ENCODE measurements at places on chromosomes 12 and 14.
A peak's percentile ranks its signal among the peaks of the same experiment; 100 is the strongest.

DNA sequence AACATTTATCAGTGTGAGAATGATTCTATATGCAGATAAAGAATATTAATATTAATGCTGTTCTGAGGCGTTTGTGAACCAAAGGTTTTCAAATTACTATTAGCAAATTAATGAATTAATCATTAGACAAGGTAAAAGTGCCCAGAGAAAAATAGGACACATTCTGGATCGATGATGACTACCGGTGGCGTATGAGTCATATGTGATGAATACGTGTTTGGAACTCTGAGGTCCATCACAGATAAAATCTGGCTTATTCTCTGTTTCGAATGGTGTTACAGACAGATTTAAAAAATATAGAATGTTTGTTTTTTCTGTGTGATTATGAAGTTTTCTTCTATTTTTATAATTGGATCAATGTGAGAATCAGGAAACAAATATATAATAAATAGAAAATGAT lies 79.2 kb upstream of the RTL1 start:
- DNase-seq = no peak

DNA sequence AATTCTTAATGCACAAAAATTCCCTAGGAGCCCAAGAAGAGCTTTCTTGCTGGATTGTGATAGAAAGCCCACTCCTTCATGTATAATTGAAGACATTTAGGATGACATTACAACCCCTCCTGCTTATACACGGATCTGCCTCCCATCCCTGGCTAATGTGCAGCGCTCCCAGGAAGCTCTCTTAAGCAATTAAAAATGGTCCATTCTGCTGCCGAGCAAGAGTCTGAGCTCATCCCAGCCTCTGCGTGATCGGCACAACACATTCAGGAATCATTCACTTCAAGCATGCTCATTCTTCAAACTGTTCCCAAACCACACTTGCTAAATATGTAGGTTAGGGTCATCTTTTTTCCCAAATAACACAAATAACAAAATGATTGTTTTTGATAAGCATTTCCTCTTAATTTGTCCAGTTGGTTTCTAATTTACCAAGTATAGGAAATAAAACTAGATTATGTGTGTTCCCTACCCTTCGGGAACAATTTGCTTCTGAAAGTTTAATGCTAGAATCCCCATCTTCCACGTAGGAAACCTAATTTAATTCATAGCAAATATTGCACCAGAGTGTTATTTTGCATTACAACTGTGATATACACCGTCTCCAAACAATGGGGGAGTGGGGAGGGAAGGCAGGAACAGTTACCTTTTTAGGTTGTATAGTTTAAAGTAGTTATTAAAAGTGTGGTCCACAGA lies 17.3 kb upstream of the TMEM233 start:
- DNase-seq = no peak

- no peak for DNase-seq
Observed at GRCh38 chr14:39641224-39641623, 209.0 kb upstream of the FBXO33 start.

DNA sequence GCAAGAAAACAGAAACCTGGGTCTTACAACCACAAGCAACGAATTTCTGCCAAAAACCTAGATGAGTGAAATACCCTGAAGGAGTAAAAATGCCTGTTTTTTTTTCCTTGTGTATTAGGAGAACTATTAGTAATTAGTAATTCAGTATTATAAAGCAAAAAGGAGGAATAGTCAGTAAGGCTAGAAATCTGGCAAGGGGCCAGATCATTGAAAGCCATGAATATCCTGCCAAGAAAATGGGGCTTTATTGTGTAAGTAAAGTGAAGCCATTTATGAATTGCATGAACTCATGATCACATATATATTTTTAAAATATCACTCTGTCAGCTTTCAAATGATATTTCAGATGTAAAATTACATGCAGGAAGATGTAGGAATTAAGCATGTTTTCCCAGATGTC lies 57.9 kb downstream of the TXNDC16 start:
- no peak for DNase-seq

GRCh38 chr12:112352921-112353320 lies 29.3 kb downstream of the HECTD4 start:
- DNase-seq = no peak

DNA sequence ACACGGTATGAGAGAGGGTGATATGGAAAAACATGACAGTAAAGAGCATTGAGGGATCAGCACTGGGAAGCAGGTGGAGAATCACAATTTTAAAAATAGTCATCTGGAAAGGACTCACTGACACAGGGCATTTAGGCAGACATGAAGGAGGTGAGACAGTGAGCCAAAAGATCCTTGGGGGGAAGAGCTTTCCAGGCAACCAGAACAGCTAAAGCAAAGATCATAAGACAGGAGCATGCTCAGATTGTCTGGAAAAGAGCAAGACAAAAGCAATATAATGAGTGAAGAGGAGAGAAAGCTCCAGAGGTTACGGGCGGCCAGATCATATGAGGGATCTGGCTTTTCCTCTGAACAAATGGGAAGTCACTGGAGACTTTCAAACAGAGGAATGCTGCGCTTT lies 63.9 kb downstream of the DENND5B start:
- no peak for DNase-seq

- DNase-seq = no peak
Observed at GRCh38 chr12:131573631-131574394, 137.1 kb upstream of the SFSWAP start.

DNA sequence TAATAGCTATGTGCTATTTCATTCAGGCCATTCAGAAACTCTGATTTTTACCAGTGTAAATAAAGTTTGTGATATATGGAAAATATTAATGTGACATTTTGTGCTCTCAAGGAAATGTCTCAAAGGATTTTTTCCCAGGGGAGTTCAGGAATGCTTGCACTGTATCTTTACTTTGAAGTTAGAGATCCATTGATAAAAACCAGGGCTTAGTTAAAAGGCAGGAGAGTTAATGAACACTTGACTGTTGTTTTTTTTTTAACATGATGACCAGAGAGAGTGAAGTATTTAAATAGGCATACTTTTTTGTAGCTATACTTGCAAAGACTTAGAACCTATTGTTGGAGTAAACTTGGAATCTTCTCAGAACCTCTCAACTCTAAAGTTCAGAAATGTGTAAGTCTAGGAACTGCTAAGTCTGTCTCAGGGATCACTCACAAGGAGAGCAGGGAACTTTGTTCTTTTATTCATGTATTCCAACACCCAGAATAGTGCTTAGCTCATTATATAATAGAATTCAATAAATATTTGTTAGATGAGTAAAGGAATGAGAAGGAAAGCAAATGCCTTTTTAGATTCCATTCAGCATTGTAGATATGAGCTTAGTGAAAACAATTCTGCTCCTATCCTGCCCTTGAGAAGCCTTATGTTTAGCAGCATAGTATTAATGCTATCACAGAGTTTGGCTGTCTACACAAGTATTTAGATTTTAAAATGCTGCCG lies 117.5 kb downstream of the DAAM1 start:
- no peak for DNase-seq

DNA sequence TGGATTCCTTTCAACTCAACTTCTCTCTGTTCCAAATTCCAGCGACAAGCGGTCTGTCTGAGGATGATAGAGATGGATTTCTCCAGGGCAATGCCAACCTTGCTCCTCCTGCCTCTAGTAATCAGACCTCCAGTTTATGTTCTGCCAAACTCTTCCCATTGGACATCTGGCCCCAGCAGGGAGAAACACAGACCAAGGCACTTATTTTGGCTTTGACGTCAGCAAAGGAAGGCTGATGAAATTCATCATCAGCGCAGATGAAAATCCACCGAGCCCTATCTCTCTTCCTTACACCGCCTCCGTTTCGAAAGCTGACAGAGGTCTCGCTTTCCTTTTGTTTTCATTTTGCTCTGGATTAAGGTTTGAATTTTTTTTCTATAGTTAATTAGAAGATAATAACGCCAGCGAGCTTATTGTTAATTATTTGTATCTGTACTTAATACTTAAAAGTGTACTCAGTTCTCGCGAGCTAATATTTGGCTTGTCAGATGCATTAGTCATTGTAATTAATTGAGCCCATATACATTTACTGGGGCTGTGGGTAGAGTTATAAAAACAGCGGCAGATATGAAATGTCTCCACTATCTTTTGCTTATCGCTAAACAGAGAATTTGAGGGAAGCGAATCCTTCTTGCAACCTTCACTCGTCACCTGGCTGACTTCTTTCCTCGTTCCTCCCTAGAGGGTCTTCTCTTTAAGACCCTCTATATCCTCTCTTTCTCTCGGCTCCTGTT lies 35.9 kb upstream of the MED13L start:
- DNase-seq = no peak

DNA sequence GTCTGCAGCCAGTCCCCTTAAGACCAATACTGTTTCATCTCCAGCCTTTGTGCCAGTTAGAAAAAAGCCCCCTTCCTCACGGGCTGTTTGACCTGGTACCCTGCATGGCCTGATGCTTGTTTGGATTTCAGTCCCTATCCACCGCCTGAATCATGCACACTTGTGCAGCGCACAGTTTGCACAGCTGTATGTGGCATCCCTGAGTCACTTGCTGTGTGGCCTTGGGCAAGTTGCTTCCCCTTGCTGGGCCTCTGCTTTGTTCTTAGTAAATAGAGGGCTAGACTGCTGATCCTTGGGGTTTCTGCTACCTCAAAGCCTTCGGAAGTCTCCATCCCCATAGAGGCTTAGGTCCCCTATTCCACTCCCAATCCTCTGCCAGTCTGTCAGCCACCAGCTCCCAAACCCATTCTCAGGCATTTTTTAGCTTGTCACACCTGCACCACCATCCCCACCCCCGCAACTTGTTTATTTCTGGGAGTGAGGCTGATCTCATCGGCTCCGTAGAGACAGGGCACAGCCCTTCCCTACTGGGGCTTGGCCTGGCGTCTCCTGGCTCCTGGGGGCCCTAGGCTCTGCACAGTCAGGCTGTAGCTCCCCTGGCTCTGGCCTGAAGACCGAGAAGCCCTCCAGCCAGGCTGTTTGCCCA lies 8.8 kb downstream of the KRT80 start:
- DNase-seq = no peak

- no peak for DNase-seq
Observed at GRCh38 chr14:37598747-37599506, 3.5 kb downstream of the TTC6 start.

GRCh38 chr12:91098941-91099340 lies 12.4 kb downstream of the LUM start:
- DNase-seq = peak; percentile 36

GRCh38 chr14:101595887-101596721 lies 34.8 kb downstream of the DIO3 start:
- DNase-seq = no peak

DNA sequence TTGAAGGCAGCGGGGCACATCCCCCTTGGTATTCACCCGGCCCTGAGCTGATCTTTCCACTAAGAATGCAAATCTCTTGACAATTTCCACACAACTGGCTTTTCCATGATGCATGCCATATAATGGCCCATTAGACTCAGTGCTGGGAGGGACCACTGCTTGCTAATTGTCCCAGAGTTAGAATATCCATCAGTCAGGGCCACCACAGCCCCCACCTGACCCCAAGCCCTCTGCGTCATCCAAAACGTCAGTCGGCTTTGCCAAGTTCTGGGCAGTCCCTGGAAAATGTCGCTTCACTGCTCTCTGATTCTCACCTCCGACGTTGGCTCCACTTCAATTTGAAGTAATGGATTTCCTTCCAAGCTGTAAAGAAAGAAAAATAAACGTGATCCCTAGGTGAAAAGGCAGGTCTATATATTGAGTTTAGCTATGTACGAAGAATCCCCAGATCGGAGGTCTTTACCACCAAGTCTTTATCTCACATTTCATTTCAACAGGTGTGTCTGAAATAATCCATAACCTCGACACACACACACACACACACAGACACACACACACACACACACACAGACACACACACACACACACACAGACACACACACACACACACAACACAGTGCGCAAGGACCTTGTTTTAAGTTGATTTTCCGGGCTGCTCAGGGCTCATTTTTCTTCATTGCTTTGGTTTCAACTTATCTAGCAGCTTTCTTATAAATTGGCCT lies 165.5 kb upstream of the NOS1 start:
- no peak for DNase-seq

DNA sequence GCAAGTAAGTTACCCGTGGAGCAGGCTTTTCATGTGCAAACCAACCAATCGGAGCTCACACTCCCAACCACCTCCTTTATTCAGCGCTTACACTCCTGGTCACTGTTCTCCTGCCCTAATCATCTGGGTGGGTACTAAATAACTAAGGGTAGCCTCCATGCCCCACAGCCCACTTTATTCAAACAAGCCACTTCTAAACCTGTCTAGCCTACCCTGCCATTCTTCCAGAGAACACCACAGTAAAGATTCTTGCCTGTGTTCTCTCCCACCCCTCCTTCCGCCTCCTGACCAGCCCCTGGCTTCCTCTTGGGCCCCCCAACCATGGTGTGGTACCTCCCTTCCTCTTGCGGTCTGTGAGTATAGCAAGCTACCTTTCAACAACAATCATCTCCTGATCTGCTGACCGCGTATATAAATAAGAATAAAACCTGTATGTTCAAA lies 581.9 kb downstream of the VRK1 start:
- DNase-seq = no peak

DNA sequence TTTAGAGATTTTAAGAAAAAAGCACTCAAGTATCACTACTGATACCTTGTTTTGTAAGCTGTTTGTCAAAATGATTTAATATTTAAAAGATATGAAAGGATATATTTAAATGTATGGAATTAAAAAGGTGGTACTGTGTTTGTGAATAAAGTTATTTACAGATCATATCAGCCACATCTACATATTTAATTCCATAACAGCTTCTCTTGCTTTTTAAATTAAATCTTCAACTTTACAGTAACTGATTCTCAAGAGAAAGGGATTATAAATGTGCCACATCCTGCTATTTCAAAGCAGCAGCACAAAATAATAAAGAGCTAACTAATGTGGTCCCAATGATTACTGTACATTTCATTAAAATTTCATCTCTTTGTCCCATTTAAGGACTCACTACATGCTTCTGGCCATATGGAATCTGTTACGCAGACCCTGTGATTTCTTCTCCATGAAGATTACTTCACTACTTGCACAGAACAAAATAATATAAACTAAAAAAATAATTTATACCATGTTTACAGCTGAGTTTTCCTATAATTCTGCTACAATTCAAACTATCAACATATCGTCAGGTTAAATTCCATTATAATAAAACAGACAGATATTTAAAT lies 117.8 kb downstream of the MED13L start:
- DNase-seq = no peak

DNA sequence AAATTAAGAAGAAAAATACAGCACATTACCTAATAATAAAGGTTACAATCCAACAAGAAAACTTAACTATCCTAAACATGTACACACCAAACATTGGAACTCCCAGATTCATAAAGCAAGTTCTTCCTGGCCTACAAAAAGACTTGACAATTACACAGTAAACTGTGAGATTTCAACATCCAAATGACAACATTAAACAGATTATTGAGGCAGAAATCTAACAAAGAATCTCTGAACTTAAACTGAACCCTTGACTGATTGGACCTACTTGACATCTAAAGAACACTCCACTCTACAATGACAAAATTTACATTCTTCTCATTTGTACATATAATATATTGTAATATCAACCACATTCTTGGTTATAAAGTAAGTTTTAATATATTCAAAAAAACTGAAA lies 1341.3 kb downstream of the LRFN5 start:
- DNase-seq = no peak

All from HTR-8/SVneo (cell line).